ENCODE measurements at places on chromosomes 1 and 21.

DNA sequence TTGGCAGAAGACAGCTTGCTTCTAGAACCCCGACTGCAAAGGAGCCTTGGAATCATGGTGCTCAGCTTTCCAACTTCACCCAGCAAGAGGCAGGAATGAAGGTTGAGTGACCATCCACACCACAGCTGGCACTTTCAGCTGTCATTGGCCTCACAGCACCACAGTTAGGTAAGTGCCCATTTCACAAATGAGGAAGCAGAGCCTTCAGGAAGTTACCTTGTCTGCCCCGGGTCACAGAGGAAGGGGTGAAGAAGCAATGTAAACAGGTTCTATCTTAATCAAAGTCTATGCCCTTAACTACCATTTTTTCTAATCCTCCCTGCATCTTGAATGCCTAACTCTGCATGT is 156.0 kb downstream of the GLUL start:
- no peak for DNase-seq

DNA sequence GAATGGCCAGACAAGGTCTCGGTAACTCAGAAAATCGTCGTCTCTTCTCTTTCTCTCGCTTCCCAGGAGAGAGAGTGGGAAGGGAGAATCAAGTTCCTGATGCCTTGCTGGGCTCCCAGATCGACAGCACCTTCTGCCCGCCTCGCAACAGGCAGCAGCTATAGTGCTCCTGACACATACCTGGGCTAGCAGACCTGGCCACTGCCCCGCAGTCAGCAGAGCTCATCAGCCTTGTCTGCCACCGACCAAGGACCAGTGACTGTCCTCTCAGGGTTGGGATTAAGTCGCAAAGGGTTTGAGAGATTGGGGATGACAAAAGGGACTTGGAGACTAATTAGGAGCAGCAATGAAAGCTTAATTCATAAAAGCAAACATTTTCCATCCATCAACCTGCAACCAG is 4.1 kb downstream of the RUNX3 start:
- no peak for DNase-seq

GRCh38 chr1:230747127-230747730 is at the start of gene CAPN9:
Gene CAPN9, plus strand, starts transcription at chr1:230747388. Its CDS starts 109 bp downstream, at chr1:230747497.
- DNase-seq = no peak

- no peak for DNase-seq
These were observed 5.6 kb upstream of the SH3D21 start for GRCh38 chr1:36300526-36300925.

GRCh38 chr1:182626527-182626926 is 22.3 kb upstream of the RGS16 start:
- DNase-seq = no peak

DNA sequence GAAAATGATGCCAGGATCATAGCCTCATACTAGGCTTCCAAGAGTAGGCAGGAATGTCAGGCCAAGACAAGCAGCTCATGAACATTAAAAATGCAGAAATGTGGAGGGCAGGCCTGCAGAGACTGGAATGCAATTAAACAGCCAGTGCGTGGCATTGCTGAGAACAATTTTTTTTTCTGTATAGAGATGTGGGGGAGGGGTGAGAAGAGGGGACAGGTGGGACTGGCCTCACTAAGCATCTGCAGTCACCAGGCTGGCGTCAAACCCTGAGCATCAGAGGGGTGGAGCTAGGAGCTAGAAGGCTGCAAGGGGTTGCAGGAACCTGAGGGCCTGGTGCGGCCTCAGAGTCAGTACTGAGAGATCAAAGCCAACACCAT is 114.1 kb downstream of the TNR start:
- DNase-seq = no peak

DNA sequence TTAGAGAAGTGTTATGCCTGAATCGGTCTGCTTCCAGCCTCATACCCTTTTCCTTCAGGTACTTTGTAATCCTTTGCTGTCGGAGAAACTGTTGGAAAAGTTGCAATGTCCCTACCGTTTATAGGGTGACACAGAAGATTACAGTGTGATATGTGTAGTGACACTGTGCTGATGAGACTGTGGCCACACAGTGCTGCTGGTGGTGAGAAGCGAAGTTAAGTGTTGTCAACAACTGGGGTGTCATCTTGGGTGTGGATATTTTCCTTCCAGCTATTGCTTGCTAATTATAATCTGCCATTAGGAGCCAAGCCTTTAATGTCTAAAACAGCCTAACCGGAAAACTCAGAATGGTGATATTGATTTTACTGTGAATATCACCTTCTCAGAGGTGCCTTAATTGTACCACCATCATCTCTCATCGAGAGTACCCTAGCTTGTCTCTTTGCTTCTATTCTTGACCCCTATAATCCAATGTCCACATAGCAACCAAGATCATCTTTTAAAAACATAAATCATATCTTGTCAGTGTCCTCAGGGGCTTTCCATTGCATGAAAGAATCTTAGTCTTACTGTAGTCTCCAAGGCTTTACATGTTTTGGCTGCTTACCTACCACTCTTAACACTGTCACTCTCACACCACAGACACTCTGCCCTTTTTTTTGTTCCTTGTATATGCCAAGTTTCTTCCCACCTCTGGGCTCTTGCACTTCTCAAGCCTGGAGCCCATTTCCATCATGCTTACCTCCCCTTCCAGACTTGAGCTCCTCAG is 89.4 kb upstream of the PGD start:
- no peak for DNase-seq

DNA sequence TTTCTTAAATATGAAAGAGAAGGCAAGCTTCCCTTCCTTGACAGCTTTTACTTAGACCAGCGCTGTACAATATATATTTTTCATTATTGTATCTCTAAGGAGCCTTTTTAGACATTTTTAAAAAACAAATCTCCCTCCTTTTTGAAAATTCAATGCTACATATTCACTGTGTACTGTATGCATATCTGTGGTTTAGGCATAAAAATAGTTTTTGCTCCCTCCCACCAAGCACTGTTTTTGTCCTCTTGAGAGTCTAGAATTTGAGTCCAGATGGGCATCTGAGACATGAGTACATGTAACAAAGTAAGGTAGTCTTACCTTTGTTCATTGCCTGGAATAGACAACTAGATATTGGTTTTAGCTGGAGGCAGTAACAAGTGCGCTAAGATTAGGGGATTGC is 488.5 kb upstream of the RUNX1 start:
- DNase-seq = no peak

- no peak for DNase-seq
These were observed 98.5 kb downstream of the CDC42BPA start for GRCh38 chr1:227219715-227220292.

DNA sequence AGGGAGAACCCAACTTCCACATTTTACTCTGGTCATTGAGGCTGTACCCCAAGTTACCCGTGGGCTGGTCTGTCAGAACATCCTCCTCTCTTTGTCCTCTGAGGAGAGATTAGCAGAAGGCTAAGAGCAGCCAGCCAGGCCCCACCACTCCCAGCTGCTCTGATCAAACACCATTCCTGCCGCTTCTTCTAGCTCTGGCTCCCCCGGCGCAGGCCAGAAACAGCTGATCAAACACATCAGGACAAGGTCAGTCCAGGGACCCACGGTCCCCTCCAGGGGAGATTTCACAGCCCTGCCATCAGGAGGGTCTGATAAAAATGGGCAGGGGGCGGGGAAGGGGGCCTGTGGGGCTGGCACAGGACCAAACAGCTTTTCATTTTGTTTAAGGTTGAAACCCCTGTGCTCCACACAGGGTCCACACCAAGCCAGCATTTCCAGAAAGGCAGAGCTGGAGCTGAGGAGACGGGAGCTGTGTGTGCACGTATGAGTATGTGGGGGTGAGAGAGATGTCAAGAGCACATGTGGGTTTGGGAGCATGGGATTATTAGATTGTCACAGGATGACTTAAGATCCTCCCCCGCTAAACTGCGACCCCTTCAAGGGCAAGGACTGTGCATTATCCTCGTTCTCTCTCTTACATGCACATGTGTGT is 29.9 kb upstream of the EPHA8 start:
- no peak for DNase-seq
